ENCODE measurements at places on chromosomes 7 and 10.

- DNase-seq = no peak
Measured at GRCh38 chr10:31290386-31290785, 28.6 kb upstream of the ZEB1 start.

DNA sequence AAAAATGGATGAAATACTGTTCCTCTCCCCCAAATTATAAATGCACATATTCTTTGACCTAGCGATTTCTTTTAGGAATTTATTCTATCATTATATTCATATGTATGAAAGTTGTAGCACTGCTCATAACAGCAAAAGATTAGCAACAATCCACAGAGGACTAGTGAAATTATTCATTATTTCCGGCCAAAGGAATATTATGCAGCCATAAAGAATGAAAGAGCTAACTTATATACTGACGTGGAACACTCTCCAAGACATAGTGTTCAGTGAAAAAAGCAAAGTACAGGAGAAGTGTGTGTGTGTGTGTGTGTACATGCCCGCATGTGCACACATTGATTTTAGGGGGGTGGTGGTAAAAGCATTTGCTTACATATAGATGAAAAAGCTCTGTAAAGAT, 23.3 kb downstream of the MMS19 start:
- no peak for DNase-seq

GRCh38 chr10:123607386-123607785, 58.8 kb upstream of the GPR26 start:
- DNase-seq = no peak

DNA sequence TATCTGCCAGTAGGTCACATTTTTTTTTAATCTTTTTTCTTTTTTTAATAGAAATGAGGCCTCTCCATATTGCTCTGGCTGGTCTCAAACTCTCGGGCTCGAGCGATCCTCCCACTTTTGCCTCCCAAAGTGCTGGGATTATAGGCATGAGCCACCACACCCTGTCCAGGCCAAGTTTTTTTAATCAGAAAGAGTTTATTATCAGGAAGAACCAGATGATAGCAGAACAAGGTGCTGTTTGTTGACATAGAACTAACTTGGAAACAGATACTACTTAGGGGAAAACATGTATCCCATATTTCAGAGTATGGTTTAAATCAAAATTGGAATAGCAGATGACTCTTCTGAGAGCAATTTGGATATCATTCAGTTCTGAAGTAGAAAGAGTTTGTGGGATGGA, 118.6 kb downstream of the NRF1 start:
- no peak for DNase-seq

DNA sequence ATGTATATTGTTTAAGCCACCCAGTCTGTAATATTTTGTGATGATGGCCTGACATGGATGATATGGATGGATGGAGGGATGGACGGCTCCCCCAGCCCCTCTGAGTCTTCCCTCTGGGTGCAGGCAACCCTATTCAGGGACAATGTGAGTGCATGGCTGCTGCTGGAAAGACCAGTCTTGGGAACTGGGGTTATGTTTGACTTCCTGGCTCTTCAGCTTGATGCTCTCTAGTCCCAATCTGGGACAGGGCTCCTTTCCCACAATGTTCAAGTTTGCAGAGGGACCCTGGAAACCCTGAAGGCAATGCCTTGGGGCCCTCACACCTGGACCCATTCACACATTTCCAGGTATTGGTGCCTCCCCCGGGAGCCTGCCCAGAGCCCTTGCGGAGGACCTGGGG, 52.3 kb upstream of the RET start:
- no peak for DNase-seq

DNA sequence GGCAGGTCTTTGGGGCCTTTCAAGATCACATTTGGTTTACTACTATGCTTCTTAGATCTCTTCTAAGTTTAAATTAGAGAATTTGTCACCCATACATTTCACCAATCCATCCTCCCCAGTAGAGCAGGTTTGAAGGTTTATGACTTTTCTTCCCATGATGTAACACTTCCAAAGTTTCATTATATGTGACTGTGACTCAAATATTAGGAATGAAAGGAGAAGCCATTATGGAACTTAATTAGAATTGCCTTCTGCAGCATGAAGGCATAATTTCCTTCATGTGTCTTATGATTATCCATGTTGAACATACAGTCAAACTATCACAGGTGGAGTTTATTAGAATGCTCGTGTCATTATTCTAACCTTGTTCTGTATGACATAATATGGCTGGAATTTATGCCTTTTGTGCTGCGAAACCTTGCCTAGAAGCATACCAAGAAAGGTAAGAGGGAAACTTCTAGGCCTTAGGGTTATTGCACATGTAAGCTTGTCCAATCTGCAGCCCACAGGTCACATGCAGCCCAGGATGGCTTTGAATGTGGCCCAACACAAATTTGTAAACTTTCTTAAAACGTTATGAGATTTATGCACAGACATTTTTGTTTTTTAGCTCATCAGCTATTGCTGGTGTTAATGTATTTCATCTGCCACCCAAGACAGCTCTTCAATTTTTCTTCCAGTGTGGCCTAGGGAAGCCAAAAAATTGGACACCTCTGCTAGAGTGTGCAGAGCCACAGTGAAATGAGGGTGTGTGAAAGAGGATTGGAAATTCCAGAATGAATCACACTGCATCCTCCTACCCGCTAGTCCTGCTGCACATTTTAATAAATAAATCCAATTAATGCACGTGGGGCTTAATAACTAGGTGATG, 133.6 kb downstream of the TMEM26 start:
- no peak for DNase-seq

GRCh38 chr10:77471069-77471536, 166.5 kb downstream of the KCNMA1 start:
- no peak for DNase-seq

DNA sequence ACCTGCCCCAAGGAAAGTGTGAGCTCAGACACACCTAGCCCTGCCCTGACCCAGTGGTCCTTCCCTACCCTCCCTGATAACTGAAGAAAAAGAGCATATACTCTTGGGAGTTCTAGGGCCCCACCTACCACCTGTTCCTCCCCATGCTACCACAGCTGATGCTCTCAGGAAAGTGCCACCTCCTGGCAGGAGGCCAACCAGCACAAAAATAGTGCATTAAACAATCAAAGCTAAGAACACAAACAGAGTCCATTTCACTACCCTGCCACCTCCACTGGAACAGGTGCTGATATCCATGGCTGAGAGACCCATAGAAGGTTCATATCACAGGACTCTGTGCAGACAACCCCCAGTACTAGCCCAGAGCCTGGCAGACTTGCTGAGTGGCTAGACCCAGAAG, 288.6 kb upstream of the PHF14 start:
- DNase-seq = no peak

GRCh38 chr7:130560972-130561371, 69.1 kb downstream of the MEST start:
- DNase-seq = no peak

- no peak for DNase-seq
Measured at GRCh38 chr10:11213137-11213536, 195.5 kb downstream of the CELF2 start.

- no peak for DNase-seq
Measured at GRCh38 chr7:109003742-109004141, 434.1 kb downstream of the DNAJB9 start.

DNA sequence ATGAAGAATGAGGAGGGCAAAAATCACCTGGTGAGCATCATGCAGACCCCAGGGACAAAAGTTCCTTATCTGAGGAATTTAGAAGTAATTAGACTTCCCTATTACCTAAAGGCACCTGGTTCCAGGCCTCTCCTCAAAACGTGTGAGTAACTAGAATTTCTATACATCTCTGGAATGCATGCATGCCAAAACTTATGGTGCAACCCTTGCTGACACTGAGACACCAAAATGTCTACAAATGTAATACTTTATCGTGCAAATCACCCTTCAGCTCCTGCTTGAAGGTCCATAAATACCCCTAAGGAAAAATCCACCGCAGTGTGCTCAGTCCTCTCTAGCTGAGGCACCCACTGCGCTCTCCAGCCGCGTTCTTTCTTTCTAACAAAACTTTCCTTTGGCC, 84.2 kb downstream of the PAXIP1 start:
- DNase-seq = no peak

GRCh38 chr10:106467506-106467905, 697.0 kb downstream of the SORCS1 start:
- no peak for DNase-seq

DNA sequence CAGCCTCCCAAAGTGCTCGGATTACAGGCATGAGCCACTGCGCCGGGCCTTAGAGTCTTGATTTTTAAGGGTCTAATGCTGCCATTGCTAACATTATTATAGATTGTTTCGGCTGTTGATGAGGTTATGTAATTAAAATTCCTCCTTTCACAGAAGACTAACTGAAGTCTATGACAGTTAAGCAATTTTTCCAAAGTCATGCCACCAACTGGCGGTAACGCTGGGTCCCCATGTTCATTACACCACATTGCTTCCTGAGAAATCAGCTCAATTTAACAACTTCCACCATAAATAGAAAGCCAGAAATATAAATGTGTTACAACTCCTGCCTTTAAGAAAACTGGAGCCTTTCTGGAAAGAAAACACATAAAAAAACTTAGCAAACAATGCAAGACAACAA, 3.5 kb downstream of the ERLIN1 start:
- no peak for DNase-seq

DNA sequence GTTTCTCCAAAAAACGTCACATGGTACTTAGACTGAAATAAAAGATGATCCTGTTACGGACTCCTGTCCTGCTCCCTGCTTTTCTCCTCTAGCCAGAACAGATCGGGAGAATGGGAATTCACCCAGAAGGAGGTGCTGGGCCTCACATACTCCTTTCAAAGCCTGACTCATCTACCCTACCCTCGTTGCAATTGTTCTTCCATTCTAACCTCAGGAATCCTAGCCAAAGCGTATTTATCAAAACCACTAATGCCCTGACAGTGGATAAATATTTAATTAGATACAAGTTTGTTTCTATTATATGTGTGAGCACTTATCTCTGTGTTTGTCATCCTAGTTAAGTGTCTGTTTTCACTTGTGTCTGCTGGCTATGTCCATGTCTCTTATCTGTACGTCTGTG, 21.7 kb downstream of the ZCWPW1 start:
- no peak for DNase-seq

GRCh38 chr10:6035101-6035834, 26.9 kb downstream of the IL2RA start:
- no peak for DNase-seq

- DNase-seq = no peak
Measured at GRCh38 chr10:94524146-94524545, 21.4 kb upstream of the HELLS start.

DNA sequence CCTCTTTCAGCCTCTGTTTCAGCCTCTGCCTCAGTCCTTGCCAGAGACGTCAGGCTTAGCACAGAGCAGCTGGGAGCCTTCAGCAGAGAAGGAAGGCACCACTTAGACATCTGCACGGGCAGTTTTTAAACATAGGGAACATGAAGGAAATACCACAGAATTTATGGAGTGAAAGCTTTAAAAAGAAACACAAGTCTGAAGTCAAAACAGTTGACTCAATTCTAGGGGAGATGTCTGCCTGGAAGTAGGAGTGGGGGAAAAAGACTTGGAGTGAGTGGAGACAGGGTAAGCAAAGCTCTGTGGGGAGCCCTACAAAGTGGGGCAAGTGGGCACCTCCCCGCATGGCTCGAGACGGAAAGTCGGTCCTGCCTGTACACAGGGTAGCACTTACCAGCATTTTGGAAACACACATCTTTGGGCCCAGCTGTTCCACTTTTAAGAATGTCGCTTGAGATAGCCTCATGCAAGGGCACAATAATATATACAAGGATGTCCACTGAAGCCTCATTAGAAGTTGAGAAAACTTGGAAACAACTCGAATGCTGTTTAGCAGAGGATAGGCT, 5.0 kb upstream of the TBXAS1 start:
- peak; percentile 66 for DNase-seq

DNA sequence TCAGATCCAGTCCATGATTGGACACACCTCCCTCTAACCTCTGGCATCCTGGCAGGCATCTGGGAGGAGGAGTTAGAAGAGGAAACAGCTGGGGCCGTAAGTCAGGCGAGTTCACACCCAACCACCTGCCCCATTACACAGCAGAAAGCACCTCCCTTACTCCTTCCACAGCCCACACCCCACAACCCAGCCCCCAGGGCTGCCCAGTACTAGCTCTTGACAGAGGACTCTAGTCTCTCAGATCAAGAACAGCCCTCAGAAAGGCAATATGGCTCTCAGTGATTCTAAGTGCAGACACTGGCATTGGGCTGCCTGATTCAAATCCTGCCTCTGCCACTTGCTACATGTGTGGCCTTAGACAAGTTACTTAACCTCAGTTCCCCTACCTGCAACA, 34.1 kb downstream of the KCNMA1 start:
- DNase-seq = no peak

GRCh38 chr10:112945811-112946210, 4.2 kb upstream of the TCF7L2 start:
- no peak for DNase-seq

- no peak for DNase-seq
Measured at GRCh38 chr7:91463330-91463729, 199.1 kb downstream of the FZD1 start.

DNA sequence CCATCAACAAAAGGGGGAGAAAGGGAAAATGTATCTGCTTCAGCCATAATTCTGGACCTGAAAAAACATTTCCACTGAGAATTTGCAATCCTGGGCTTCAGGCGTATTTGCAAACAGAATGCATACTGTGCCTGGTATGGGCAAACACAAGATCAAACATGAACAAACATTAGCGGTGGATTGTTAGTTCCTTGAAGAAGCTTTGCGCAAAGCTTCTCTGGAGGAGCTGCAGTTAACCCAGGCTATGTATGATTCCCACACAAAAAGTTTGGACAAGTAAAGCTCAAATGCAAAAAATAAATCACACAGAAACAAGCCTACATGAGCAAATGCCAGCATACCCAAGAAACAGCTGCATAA, 20.4 kb upstream of the HILPDA start:
- no peak for DNase-seq

- no peak for DNase-seq
Measured at GRCh38 chr7:122989041-122989440, 6.5 kb downstream of the TAS2R16 start.

- DNase-seq = no peak
Measured at GRCh38 chr7:88449410-88449809, 142.7 kb upstream of the STEAP4 start.

Measured in adipocyte (in vitro differentiated cells).